M059J (cell line): ENCODE measurements at places on chromosomes 2 and 18. TPM values are rescaled to one million over a fixed set of nuclear protein-coding genes. Genes with fewer than 3 reads are reported as not detected.

DNA sequence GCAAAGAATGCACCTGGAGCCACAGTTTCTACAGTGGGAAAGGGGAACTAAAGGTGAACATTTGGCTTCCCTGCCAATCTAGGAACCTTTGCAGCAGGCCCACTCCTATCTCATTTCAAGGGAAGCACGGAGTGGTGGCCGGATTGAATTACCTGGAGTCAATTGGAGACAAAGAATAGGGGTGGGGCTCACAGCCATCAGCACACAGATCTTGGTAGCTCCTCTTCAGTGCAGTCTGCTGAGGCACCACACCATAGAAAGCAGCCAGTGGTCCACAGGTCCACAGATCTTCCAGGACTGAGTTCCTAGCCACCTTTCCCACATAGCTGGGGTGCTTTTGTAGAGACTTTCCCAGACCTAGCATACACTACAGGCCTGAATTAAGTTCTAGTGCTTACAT, 43.5 kb upstream of the NXPH2 start:
- no peak for DNase-seq

- DNase-seq: peak; percentile 56
These were observed 550.2 kb upstream of the SETBP1 start for GRCh38 chr18:44130376-44130942.

- peak; percentile 39 for DNase-seq
These were observed 166.9 kb downstream of the VWC2L start for GRCh38 chr2:214577769-214578168.

DNA sequence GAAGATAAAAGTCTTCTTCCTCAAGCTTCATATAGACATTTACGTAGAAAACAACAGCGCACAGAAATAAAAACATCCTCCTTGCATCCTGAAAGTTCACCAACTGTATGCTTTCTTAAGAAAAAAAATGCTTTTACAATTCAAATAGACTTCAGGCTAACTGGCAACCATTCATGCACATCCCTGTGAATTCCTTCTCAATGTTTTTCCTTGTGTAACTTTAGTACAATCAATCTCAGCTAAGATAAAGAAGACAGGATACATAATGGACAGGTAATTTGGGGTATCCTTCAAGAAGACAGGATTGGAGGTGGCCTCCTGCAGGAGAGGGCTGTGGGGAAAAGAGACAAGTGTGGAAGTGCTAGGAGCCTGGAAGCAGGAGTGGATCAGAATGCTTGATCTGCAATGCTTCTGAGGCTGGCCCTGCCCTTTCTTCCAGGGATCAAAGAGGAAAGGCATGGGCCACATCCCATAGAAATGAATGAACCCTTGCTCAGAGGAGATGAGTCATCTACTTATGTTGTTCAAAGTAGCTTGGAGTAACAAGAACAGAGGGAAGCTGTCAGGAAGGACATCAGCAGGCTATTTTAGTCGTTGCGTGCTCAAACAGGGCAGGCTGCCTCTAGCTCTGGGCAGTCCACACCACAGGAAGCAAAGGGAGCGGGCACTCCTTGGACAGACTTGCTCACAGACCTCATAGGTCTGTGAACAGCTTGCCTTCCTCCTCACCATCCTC, 126.6 kb downstream of the TMEM131 start:
- peak; percentile 97 for DNase-seq

- DNase-seq: peak; percentile 42
These were observed 32.4 kb downstream of the MOGAT1 start for GRCh38 chr2:222703886-222704285.

- no peak for DNase-seq
These were observed 161.3 kb upstream of the SMAD7 start for GRCh38 chr18:49112031-49112430.

- peak; percentile 81 for DNase-seq
These were observed 7.7 kb downstream of the LPIN1 start for GRCh38 chr2:11753886-11754699.

DNA sequence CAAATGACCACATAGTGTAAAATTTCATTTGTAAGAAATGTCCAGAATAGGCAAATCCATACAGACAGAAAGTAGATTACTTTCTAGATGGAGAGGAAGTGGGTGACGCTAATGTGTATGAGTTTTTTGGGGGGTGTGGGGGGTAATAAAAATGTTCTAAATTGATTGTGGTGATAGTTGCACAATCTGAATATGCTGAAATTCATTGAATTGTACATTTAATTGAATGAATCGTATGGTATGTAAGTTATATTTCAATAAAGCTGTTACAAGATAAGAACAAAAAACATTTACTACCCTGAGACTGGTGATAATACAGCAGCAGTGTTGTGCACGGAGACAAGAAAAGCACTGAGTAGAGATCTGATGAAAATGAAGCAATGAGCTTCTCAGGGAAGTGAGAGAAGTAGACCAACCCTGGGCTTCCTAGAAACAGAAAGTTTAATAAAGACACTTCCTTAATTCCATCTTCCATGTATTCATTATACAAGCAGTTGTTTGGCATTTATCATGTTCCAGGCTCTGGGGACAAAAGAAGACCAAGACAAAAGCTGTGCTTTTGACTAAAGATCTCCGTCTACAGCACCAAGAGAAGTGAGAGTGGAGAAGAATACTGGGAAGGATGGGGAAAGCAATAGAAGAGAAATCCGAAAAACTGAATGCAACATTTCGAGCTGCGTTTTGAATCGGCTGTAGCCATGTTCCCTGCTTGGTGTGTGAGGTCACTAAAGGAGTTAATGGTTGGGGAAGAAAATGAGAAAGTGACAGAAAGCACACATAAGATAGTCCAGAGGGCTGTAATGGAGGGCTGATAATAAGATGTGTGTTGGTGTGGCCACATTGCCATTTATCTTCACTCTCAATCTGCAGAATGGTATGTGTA, 1.8 kb upstream of the PDE11A start:
- DNase-seq: peak; percentile 68

DNA sequence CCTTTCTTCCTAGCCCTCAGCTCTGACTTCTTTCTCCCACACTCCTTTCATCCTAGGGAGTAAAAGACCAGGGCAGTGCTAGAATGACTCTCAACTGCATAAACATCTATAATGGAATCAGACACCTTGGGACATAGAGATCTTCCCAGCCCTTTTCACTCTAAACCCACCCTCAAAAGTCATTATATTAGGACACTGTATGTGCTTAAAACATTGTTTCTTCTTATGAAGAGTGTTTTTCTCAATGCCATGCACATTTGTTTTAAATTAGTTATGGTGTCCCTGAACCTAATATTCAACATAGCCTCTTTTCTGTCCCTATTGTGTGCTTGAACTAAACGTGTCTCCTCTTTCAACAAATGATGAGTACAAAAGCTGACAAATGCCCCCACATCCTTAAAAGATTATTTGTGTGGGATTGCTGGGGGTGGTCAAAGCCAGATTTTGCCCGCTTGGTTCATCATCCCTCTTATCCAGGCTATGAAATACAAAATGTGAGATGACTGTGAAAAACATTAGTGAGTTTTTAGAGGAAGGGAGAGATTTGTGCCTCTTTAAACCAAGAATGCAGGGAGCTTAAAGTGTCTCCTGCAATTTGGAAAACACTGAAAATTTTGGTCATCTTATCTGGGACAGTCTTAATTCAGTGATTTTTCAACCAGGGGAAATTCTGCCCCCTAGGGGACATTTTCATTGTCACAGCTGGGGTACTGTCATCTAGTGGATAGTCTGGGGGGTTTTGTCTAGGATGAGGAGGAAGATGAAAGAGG, 29.0 kb downstream of the SERPINB5 start:
- peak; percentile 50 for DNase-seq

Gene TMEM200C
- 0.17 and 0.54 TPM in 2 replicates for total RNA-seq

Gene SEPTIN2
- total RNA-seq: 234 and 310 TPM in 2 replicates

Gene HMSD
- 0.84 and 1.6 TPM in 2 replicates for total RNA-seq

Gene SERPINB8
- 24.9 and 27.5 TPM in 2 replicates for total RNA-seq

Gene ANKRD30BL
- total RNA-seq: not detected in 2 replicates

Gene PROM2
- 2.9 and 3.6 TPM in 2 replicates for total RNA-seq

Gene SERPINB13
- total RNA-seq: not detected in 2 replicates
